ENCODE measurements at places on chromosomes 7 and 10.
A peak's percentile ranks its signal among the peaks of the same experiment; 100 is the strongest.

- no peak for DNase-seq
Observed at GRCh38 chr10:133378251-133379096, 588 bp upstream of the PAOX start.

GRCh38 chr7:116516324-116516723 is 8.5 kb upstream of the CAV1 start:
- DNase-seq = no peak

GRCh38 chr7:80134536-80135308 is at the start of gene GNAI1:
TSS of gene GNAI1 (plus strand) at chr7:80134831. CDS start at chr7:80135161, 330 bp downstream.
- DNase-seq = no peak

DNA sequence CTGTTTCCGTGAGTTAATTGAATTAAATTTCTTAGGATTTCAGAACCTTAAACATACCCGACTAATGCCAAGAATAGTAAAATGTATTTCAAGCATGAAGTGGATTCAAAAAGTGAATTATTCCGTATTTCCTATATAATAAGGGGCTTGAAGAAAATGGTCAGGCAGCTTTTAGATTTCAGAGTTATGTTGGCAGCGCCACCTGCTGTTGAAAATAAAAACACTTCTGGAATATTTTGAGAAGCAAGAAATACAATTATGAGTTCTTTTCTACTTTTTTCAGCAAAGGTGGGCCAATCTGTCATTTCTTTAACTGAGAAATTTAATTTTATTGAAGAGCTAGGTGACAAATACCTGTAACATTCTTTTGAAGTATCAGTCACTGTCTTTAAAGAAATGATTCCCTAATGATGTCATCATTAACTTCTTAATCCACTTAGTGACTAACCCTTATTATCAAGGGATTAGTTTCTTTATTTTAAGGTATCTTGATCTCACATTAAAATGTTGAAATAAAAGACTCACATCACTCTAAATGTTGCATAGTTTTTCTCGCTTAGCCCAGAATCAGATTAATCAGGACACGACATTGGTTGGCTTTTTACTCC is 36.6 kb upstream of the AGR3 start:
- no peak for DNase-seq

GRCh38 chr10:49118430-49119074 is 3.2 kb upstream of the VSTM4 start:
- no peak for DNase-seq

DNA sequence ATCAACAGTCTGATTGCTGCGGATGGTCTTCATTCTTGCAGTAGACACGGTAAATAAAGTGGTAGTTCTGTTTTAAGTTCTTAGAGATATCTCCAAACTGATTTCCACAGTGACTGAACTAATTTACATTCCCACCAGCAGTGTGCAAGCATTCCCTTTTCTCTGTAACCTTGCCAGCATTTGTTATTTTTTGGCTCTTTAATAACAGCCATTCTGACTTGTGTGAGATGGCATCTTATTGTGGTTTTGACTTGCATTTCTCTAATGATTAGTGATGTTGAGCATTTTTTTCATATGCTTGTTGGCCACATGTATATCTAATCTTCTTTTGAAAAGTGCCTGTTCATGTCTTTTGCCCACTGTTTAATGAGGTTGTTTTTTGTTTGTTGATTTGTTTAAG is 30.2 kb upstream of the CXCL12 start:
- DNase-seq = no peak

DNA sequence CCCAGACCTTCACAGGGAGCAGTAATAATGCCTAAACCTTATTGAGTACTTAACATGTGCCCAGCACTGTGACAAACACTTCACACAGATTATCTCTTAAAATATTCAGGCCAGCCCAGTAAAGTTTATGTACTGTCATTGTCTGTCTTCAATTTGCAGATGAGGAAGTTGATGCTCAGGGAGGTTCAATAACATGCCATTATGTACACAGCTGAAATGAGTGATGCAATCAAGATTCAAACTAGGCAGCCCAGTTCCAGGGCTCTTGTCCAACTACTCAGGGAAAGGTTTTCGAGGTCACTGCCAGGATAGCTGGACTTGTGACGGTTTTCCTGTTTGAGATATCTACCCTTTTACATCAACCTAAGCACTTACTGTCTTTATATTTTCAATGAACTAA is 56.1 kb downstream of the AUTS2 start:
- no peak for DNase-seq

DNA sequence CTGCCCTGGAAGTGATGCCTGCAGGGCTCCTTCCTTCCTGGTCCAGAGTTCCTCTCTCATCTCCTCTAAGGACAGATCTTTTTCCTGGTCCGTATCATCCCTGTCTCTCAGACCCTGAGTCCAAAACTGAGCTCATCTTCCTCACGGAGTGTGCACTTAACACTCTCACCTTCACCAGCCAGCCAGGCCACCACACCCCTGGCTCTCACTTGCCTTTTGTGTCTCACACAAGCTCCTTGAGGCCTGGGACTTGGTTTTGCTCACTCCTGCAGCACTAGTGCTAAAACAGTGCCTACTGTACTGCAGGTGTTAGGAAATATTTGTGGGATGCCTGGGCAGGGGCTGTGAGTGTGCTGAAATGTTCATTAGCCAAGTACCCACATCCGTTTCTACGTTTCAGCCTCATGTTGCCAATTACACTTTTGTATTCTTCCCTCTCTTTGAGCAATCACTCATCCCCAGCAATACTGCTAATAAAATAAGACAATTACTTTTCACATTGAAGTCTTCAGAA is 21.4 kb upstream of the PARP12 start:
- no peak for DNase-seq

GRCh38 chr10:124388476-124388822 is 30.3 kb downstream of the OAT start:
- DNase-seq = no peak

DNA sequence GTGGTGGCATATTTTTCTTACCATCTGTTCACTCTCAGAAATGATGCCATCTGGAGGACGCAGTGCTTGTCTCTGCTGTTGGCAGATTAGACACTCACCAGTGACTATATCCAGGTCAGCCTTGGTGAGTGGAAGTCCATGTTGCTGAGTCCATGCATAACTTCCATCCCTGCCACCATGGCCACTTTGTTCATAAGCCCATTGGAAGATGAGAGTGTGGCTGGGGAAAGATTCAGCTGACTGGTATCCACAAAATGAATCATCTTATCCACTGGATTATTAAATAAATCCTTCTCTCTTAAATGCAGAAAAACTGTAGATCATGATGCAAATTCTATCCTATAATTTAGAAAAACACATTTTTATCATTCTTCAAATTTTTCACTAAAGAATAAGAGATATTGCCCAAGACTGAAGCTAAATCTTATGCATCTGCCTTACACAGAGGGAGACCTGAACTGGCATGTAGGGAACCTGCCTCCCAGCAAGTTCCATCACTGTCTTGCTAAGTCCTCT is 726.9 kb downstream of the TNS3 start:
- no peak for DNase-seq

- no peak for DNase-seq
Observed at GRCh38 chr7:106260136-106260561, 24.6 kb downstream of the NAMPT start.

DNA sequence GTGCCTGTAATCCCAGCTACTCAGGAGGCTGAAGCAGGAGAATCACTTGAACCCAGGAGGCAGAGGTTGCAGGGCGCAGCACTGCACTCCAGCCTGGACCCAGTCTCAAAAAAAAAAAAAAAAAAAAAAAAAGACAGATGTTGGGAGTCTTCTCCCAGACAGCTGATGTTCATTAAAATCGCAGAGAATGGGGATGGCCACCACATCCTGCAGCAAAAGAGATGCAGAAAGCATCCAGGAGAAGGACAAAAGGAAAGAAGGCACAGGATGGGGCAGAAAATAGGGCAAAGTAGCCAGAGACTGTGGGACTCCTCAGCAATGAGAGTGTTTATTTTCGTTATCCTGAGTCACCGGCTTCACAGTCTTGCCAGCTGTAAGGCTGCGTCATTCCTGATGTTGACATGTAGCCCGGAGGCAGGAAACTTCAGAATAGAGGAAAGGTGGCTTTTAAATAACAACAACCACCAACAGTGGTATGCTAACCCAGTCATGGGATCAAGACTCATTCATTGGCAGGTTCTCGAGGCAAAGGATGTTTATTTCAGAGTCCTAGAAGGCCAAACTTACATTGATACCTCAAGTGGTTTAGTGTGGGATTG is 149.5 kb upstream of the SVIL start:
- no peak for DNase-seq

DNA sequence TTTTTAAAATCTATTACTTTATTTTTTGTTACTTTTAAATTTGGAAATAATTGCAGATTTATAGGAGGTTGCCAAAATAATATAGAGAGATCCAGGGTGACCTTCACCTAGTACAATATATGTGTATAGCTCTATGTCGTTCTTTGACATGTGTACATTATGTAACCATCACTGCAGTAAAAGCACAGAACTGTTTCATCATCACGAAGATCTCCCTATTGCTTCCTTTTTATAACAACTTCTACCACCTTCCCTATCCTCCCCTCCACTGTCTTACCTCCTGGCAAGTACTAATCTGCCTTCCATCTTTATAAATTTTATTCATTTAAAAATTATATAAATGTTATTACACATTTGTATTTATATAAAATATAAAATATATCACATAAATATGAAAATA is 251.0 kb downstream of the AUTS2 start:
- no peak for DNase-seq

- DNase-seq = no peak
Observed at GRCh38 chr7:43292384-43292783, 179.9 kb downstream of the HECW1 start.

GRCh38 chr10:11909618-11910017 is 86.5 kb downstream of the PROSER2 start:
- DNase-seq = no peak

- DNase-seq = peak; percentile 25
Observed at GRCh38 chr7:21261627-21262594, 166.0 kb upstream of the SP4 start.

GRCh38 chr10:46992803-46993561 is 81.8 kb downstream of the PTPN20 start:
- DNase-seq = no peak

- no peak for DNase-seq
Observed at GRCh38 chr10:21497177-21497807, 28.2 kb downstream of the SKIDA1 start.

- DNase-seq = no peak
Observed at GRCh38 chr10:122362031-122362592, 12.4 kb upstream of the PLEKHA1 start.

DNA sequence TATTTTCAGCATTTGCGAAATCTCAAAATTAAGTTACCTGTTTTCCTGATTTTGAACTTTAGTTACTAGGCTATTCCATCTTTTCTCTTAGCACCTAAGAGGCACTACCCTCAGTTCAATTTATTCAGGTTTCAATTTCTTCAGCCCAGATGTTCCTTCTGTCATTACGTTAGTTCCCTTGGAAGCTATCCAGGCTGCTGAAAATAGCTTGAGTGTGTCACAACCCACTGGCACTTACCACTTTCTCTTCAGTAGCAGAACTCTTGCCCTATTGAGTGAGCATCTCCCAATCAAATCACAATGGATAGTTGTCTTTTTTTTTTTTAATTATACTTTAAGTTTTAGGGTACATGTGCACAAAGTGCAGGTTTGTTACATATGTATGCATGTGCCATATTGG is 332.7 kb upstream of the LRGUK start:
- DNase-seq = no peak

DNA sequence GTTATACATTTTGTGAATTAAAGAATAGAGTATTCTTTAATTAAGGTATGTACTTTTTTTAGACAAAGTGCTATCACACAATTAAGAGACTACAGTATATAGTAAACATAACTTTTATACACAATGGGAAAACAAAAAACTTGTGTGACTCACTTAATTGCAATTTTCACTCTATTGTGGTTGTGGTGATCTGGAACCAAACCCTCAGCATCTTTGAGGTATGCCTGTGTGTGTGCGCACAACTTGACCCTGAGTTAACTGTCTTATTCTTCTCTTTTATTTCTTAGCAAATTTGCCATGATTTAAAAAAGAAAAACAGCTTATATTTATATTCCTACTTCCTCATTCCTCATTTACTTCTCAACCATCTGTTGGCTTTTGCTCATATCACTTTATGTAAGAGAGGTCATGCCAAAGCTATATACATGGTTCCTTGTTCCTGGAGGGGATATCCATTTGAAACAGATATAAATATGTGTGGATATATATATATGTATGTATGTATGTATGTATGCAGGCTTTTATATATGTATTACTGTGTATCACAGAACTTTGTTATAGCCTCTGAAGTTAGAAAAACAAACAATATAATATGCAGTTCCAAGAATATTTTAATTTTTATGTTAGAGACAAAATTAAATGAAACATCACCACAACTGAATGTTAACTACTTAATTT is 259.5 kb upstream of the HGF start:
- DNase-seq = no peak

DNA sequence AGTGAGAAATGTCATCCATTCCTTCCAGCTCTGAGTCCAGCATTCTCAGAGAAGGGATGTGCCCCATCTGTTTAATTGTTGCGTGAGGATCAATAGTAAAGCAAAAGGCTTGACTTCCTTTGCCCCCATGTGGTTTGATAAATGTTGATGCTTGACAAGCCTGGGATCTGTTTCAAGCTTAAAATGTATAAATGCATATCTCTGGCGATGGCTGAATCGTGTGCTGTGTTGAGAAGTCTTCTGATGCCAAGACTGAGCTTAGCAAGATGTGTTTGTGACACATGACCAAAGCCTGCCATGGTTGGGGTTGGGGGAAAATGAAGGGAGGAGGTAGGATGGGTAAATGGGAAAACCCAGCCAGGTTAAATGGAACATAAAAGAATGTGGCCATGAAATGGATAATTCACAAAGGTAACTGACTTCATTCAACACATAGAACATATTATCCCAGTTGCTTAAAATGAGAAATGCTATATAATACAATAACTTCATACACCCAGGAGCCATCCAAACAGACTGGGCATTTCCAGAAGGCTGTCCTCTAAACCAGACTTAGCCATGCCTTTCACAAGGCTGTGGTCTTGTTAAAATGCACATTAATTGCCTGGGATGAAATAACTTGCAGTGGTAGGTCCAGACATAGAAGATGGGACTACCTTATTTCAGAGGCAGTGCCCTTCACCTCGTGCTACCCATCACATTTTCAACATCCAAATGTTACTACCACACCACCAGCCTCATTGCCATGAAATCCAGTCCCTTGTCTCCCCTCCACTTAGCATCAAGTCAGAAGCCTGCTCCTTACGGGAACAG is 147.3 kb upstream of the PDE1C start:
- DNase-seq = no peak

- DNase-seq = no peak
Observed at GRCh38 chr7:157013602-157014549, 3.4 kb upstream of the MNX1 start.

DNA sequence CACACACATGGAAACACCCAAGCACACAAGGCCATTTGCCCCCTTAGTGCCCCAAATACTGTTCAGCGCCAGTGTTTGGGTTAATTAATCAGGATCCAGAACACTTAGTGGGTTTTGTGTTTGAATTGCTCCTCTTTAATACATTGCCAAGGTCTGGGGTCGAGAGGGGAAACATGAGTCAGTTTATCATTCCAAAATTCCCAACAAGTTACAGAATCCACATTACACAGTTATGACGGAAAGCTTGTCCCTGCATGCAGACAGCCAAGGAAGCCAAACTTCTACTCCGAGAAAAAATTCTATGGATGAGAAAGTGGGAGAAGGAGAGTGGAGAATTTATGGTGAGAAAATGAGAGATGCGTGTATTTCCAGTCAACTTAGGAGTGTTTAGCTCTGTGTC is 189.0 kb downstream of the NPSR1 start:
- no peak for DNase-seq
